ENCODE measurements at places on chromosomes 1 and 21.

- DNase-seq = no peak
These were observed 39.3 kb downstream of the KIAA1614 start for GRCh38 chr1:180951836-180952656.

DNA sequence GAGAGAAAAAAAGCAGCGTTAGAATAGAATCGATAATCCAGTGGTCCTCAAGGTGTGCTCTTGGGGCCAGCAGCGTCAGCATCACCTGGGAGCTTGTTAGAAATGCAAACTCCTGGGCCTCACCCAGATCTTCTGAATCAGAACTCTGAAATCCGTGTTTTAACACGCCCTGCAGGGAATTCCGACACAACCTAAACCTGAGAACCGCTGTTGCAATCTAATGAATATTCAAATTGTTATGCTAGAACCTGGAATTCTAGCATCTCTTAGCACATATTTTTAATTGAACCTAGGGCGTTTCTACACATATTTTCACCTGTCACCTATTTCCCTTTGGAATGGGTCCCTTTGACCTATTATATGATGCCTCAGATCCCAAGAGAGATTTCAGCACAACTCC, 175.7 kb downstream of the PSMG1 start:
- no peak for DNase-seq

GRCh38 chr1:28507247-28507645, 1.4 kb downstream of the RCC1 start:
- DNase-seq = no peak

GRCh38 chr1:171052977-171053376, 37.7 kb upstream of the FMO3 start:
- no peak for DNase-seq

DNA sequence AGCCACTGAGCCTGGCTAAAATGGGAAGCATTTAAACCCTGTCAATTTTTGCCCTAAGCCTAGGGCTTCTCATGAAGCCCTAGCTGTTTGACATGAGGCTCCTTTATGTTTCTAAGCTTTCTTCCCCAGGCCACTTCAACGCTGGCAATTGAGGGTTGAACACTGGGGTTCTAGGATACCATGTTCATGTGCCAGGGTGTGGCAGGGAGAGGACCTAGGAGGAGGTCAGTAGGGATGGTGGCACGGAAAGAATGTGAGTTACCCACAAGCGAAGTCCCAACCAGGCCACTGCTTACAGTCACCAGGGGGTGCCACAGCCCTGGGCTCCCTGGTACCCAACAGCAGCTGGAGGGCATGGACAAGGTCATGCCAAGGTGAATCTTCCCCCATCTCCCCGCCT, 90.8 kb upstream of the AJAP1 start:
- no peak for DNase-seq

GRCh38 chr1:225362805-225363204, 65.0 kb downstream of the LBR start:
- DNase-seq = no peak

DNA sequence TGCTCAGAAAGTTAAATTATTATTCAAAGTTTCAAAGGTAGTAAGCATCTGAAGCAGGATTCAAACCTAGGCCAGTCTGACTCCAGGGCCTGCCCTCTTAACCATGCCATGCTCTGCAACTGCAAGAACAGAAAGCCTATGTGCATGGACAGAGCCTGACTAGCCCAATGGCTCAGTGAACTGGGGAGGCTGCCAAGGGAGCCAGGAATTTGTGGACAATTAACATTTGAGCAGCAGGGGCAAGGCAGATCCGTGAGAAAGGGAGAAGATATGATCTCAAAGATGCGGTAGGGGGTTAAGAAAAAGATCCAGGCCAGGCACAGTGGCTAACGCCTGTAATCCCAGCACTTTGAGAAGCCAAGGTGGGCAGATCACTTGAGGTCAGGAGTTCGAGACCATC, 6.5 kb upstream of the ATP1A4 start:
- peak; percentile 16 for DNase-seq

DNA sequence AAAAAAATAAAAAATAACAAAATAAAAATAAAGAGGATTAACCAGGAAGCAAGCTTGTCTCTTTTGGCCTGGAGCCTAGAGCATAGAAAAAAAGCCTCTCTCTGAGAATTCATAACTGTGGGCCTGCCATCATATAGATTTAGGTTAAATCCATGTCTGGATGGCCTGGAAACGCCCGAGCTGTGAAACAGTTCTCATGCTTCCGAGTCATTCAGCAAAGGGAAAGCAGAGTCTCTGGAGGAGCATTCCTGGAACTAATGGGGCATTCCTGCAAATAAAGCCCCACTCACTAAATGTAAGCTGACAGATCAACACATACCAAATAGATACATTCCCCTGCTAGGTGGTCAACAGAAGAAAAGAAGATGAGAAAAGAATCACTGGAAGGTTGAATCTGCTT, 75.8 kb upstream of the GNG4 start:
- DNase-seq = peak; percentile 32

DNA sequence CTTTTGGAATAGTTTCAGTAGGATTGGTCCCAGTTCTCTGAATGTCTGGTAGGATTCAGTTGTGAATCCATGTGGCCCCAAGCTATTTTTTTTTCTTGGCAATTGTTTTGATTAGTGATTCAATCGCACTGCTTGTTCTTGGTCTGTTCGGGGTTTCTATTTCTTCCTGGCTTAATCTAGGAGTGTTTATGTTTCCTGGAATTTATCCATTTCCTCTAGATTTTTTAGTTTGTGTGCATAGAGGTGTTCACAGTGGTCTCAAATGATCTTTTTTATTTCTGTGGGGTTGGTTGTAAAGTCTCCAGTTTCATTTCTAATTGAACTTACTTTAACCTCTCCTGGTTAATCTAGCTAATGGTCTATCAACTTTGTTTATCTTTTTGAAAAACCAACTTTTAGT, 117.6 kb downstream of the NME7 start:
- no peak for DNase-seq

DNA sequence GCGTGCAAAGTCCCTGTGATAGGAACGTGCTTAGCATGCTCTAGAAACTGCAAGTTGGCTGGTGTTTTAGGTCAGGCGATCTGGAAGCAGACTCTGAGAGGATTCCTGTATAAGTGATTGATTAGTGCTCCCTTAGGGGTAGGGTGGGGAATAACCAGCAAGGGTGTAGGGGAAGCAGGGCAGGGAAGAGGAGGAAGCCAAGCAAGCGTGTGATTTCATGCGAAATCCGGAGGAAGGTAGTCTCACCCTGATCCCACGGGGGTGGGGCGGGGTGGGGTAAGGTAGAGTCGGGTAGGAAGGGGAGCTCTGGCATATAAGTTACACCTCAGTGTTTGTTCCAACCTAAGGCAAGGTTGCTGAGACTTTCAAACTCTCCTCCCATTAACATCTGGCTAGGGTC, 24.9 kb upstream of the CTPS1 start:
- no peak for DNase-seq

DNA sequence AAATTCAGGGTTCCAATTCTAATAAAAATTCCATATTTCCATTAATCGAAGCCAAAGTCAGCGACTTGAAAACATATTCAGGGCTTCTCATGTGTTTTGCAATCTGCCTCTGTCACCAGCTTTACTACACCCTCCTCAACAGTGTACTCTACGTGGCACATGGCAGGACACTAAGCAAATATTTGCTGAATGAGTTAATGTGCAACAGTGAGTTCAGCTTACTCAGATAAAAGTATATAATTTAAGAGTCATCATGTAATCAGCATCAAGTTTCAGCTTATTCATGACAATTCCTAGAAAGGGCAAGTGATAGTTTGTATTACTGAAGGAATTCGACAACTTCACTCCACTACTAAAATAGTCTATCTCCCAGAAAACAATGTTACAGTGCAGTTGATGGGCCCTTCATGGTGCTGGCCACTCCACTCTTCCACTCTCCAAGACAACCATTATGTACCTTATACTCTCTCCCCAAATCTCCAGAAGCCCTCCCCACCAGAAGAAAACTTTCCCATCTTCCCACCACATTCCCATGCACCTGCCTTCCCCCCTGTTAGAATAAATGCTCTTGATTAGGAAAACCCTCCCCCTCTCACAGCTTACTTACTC, 97.3 kb downstream of the TTLL7 start:
- no peak for DNase-seq

DNA sequence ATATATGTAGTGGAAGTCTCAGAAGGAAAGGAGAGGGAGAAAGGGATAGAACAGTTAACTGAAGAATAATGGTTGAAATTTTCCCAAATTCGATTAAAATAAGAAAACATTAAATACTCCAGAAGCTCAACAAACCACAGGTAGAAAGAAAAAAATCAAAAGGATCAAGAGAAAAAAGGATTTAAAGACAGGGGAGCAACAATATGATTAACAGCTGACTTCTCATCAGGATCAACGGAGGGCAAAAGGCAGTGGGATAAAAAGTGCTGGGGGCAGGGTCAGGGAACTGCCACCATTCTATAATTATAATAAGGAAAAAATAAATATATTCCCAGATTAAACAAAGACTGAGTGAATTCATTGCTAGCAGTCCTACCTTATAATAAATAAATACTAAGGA, 55.3 kb downstream of the CDKN2C start:
- DNase-seq = no peak

GRCh38 chr21:26457817-26458216, 115.3 kb downstream of the CYYR1 start:
- DNase-seq = no peak

GRCh38 chr1:163604321-163604720, 282.6 kb downstream of the NUF2 start:
- DNase-seq = no peak

GRCh38 chr1:89489047-89489729, 35.4 kb upstream of the LRRC8B start:
- no peak for DNase-seq

GRCh38 chr1:93541045-93541444, 93.1 kb downstream of the FNBP1L start:
- DNase-seq = no peak

DNA sequence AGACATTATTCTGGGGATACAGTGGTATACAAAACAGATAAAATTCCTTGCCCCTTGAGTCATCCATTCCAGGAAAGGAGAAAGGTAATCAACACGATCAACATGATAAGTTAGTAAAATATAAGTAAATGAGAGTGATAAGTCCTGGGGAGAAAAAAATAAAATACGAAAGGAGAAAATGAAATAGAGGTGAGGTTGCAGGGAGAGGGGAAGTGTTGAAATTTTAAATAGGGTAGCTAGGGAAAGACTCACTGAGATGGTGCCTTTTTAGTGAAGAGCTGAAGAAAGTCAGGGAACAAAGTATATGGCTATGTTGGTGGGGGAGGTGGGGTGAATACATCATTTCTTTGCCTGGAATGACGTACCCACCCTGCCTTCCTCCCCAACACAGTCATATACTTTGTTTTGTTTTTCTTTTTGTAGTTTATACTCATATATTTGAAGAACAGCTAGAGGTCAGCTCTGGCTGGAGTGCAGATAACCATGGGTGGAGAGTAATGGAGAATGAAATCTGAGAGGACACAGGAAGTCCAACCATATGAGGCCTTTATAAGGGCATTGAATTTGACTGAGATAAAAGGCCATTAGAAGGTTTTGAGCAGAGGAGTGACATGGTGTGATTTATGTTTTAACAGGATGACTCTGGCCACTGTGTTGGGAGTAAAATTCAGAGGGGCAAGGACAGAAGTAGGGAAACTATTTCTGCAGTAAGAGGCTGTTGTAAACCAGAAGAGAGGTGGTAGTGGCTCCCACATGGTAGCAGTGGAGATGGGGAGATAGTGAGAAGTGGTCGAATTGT, 54.8 kb downstream of the OSBPL9 start:
- no peak for DNase-seq

- DNase-seq = no peak
These were observed 302.7 kb downstream of the DUSP10 start for GRCh38 chr1:221439008-221439746.

DNA sequence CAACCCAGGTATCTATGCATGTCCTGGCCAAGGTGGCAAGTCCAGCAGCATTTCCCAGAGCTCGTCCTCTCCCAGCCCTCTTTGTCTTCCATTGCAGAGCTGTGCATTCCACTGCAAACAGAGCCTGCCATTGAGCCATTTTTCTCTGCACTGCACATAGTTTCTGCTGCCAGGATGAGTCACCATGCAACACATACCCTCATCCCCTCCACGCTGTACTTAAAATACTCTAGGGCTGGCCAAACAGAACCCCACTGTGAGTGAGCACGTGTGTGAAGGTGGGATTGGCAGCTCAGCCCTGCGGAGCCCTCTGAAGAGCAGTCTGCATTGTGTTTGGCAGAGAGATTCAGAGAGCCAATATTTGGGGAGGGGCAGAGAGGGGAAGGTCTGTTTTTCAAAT, 3.9 kb upstream of the ATP1B1 start:
- no peak for DNase-seq

DNA sequence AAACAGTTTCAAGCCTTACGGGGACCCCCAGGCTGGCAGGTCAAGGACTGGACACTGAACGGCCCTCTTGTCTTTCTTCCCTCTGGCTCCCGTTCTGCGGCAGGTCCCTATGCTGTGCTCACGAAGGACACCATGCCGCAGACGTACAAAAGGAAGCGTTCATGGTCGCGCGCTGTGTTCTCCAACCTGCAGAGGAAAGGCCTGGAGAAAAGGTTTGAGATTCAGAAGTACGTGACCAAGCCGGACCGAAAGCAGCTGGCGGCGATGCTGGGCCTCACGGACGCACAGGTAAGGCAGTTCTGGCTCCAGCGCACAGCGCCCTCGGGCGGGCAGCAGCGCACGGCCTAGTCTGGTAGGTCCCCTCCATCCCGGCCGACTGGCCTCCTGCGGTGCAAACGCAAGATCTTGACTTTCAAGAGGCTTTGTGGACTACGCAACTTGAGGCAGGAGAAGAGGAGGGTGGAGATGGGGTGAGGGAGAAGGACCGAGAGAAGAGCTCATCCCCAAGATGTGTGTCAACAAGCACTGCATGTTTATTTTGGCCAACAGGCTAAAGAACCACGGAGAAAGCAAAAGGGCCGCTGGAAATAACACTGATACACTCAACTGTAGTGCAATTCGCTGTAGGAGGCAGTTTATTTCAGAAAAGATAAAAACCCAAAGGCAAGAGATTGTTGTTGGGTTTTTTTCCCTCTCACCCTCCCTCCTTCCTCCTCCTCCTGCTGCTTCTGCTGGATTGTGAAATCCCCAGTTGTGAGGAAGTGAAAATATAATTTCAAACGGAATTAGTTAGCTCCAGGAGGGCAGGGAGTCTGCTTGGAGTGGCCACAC, 3.0 kb downstream of the HLX start:
- DNase-seq = peak; percentile 92

Measured in GM23338 (cell line).